IMR-90 (cell line): ENCODE measurements at places on chromosomes 3 and 15. TPM values are rescaled to one million over a fixed set of nuclear protein-coding genes. Genes with fewer than 3 reads are reported as not detected.

Gene MAP2K1
- total RNA-seq = 37.8 and 58.9 TPM in 2 replicates

Gene ADAMTSL3
- under 0.01 TPM in 1 of 2 replicates, not detected in the other for total RNA-seq

GRCh38 chr15:73313861-73314260, 54.9 kb downstream of the HCN4 start:
- peak; percentile 11 for DNase-seq

DNA sequence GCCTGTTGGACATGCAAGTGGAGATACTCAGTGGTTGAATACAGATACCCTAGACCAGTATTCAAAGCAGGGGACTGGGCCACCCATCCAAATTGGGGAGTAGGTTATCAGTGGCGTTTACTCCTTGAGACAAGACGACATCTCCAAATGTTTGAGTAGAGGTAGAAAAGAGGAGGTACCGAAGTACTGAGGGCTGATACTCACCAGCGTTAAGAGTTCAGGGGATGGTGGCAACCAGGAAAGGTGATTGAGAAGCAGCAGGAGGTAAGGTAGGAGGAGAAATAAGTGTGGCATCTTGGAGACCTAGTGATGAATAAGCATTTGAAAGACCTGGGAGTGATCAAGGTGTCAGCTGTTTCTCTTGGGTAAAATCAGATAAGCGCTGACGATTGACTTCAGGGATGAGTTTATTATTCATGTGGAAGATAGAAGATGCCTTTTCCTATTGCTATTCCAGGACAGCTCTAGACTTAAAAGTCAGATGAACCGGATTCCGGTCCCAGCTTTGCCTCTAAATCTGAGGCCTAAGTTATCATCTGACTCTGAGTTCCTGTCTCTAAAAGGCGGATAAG, 96.3 kb downstream of the GHSR start:
- no peak for DNase-seq

DNA sequence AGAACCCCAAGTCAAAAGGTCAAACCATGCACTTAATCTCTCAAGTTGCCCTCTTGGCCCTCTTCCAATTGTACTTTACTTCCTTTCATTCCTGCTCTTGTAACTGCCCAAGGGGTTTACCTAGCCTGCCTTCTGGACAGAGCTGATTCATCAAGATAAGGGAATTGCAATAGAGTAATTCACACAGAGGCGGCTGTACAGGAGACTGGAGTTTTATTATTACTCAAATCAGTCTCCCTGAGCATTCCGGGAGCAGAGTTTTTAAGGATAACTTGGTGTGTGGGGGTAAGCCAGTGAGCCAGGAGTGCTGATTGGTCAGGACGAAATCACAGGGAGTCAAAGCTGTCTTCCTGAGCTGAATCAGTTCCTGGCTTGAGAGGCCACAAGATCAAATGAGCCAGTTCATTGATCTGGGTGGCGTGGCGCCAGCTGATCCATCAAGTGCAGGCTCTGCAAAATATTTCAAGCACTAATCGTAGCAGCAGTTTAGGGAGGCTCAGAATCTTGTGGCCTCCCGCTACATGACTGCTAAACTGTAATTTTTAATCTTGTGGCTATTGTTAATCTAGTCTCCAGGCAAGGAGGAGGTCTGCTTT, 590.0 kb downstream of the EPHA3 start:
- no peak for DNase-seq

- DNase-seq = no peak
These were observed 15.4 kb upstream of the CX3CR1 start for GRCh38 chr3:39295184-39295775.

- DNase-seq = no peak
These were observed 4.7 kb downstream of the DLG1 start for GRCh38 chr3:197293605-197294237.
